ENCODE measurements at places on chromosomes 7 and 10. TPM values are rescaled to one million over a fixed set of nuclear protein-coding genes. Genes with fewer than 3 reads are reported as not detected.

DNA sequence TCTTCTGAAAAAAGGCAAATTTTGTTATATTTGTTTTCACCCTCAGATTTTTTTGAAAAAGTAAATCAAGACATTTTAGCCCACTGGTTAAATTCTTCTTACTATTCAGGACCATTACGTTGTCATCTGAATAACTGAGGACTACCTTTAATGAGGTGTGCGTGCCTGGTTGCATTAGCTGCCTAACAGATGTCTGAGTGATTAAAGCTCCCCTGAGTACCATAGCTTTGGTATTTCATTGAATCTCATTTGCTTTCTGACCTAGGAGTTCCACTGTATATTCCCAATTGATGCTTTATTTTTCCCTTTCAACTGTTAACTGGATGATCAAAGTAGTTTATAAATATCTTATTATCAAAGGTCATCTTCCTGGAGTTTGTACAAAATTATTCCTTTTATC is 410.0 kb upstream of the SEMA3D start:
- no peak for DNase-seq

DNA sequence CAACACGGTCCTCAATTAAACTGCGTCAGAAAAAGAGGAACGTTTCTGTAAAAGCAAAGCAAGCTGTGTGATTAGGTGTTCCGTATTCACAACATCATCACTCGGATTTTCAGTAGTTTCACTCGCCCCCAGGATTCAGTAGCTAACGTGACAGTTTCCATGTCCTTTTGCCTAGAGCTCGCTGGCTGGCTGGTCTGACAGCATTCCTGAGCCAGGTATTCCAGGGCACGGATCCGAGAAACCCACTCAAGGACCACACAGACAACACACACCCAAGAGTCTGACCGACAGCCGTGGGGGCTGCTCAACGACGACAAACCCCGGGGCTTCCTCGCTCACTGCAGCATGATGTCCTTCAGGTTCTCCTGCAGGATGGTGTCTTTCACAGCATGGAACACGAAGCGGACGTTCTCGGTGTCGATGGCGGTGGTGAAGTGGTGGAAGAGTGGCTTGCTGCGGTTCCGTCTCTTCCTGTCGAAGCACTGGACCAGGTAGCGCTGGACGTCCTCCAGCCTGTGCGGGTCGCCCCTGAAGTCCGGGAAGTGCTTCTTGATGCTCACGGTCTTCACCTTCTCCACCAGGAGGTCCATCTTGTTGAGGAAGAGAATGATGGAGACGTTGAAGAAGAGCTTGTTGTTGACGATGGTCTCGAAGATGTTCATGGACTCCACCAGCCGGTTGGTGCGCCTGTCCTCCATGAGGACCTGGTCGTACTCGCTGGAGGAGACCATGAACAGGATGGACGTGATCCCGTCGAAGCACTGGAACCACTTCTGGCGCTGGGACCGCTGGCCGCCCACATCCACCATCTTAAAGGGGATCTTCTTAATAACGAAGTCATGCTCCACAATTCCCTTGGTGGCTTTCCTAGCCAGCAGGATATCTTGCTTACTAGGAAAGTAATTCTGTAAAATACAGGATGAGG is 43.1 kb downstream of the AMZ1 start:
- peak; percentile 22 for DNase-seq

GRCh38 chr7:45068236-45069023 is 20.3 kb downstream of the NACAD start:
- no peak for DNase-seq

DNA sequence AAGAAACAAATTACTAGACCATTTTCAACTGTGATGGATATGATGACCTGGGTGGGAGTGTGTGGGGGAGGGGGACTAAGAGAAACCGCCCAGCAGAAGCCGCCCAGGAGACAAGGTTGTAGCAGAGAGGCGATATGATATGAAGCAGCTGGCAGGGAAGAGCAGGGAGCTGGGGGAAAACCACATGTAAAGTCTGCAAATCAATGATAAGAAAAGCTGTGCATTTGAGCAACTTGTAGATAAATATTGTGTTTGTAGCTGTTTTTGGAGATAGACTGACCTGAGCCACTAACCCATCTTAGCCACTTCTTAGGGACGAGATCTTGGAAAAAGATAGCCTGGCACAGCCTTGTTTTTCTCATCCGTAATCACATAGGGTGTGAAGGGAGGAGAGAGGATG is 252.6 kb downstream of the SEC23IP start:
- DNase-seq, result no peak

DNA sequence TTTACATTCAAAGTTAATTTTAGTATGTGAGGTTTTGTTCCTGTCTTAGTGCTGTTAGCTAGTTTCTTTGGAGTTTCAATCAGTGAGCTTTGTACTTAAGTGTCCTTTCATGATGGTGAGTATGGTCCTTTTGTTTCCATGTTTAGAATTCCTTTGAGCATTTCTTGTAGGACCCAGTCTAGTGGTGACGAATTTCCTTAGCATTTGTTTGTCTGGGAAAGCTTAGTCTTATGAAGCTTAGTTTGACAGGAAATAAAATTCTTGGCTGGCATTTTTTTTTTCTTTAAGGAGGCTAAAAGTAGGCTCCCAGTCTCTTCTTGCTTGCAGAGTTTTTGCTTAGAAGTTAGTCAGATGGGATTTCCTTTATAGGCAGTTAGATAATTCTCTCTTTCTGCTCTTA is 209.2 kb upstream of the SEMA3C start:
- DNase-seq, result no peak

IDI2 gene
- total RNA-seq, result 2.9 TPM

DNA sequence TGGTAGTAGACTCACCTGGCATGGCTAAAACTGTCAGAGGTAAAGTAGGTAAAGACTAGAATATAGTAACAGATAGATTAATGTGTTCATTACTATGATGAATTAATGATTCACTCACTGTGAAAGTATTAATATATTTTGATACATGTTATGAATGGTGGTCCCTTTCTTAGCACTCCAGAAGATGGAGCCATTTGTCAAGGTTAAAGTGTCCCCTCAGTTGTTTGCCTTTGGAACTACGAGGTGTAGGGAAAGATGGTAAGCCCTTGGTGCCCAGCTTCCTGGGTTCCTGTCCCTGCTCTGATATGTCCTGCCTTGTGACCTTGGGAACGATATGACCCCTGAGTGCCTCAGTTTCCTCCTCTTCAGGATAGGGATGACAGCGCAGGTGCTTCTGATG is 49.4 kb downstream of the HTRA1 start:
- no peak for DNase-seq

SLC39A12 gene
- not detected for total RNA-seq

VSTM4 gene
- total RNA-seq, result 0.58 TPM

DNA sequence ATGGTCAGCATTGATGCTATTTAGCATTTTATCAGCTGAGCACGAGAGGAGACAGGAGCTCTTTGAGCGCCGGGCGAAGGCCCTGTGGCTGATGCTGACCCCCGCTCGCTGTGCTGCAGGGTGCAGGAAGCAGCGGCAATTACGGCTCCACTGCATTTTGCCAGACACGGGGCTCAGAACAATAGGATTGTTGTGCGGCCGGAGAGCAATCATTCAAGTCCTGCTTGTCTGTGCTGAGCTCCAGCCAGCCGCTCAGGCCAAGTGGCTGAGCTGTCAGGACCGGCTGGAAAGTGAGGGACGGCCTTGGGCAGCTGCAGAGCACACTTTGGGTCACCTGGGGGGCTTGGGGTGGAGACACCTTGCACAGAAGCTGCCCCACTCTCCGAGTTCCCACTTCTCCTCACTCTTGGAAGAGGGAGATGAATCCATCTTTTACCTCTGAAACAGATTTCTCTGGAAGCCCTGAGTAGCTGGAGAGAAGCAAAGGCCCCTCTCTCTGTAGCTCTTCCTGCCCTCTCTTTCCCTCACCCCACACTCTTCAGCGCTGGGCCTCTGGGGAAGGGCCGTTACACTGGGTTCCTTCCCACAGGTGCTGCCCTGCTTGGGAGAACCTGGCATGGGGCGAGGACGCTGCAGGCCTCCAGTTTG is 17.3 kb upstream of the ADARB2 start:
- no peak for DNase-seq

GRCh38 chr10:59033622-59034021 is 142.8 kb upstream of the PHYHIPL start:
- peak; percentile 16 for DNase-seq

C10orf67 gene
- total RNA-seq, result not detected

PAPOLB gene
- not detected for total RNA-seq

ADRB1 gene
- total RNA-seq, result not detected

HOXA9 gene
- 68.1 TPM for total RNA-seq

GRCh38 chr10:74963549-74963948 is 137.1 kb downstream of the KAT6B start:
- no peak for DNase-seq

GRCh38 chr7:90777041-90777440 is 180.9 kb downstream of the CDK14 start:
- no peak for DNase-seq

DNA sequence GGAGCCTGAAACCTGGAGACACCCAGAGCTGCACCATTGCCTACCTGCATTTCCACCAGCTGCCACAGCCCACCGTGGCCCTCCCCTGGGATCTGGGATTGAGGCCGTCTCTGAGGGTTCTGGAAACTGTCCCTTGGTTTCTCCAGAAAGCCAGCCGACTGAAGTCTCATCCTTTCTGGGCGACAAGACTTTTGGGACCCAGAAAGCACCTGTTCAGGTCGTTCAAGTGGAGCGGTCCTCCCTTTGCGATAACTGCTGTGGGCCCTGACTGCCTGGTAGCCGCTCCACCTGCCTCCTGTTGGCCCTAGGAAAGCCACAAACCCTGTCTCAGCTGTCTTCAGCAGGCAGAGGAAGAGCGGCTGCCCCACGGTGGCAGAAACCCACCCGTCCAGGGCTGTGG is 346.0 kb upstream of the MKI67 start:
- DNase-seq, result no peak

DNA sequence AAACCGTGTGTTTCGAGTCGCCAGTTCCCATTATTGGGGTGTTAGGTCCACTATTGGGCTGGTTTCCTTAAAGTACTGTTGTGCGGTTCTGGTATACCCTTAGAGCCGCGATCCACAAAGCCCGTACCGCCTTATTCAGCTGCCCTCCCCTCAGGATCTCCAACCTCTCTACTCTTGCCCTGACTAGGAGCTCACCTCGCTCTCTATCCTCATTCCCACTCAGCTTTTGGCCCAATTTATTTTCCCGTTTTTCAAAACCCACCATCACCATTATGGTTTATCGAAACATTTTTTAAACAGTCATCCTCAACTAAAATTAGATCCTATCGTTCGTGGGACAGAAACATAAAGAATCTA is 461 bp upstream of the ETV1 start:
- DNase-seq, result no peak

IGFBP3 gene
- total RNA-seq, result 12.1 TPM

ZCCHC24 gene
- 40.6 TPM for total RNA-seq

DNA sequence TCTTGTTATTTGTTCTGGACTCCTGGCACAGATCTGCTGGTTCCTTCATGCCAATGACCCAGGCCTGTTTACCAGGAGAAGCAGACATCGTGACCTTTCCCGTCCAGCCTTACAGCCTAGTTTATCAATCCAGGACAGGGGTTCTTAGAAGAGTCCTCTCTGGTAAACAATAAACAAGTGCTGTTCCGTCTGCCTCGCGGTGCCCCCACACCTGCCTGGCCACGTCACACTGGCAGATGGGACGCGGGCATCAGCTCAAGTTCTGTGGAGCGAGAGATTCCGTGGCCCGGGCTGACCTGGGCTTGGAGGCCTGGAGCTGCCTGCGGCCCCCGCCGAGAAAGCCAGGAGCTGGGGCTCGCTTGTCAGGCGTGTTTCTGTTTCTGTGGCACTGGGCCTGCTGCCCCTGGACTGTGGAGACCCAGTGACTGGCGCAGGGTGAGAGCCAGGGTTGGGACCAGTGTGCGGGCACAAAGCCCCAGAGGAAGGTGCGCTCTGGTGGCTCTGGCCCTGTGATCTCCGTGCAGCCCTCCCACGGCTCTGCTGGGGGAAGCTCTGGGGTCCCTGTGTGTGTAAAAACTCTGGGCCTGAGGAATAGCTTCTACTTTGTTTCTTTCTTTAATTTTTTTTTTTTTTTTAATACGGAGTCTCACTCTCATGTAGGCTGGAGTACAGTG is 28.4 kb upstream of the PFKFB3 start:
- DNase-seq, result no peak

DNA sequence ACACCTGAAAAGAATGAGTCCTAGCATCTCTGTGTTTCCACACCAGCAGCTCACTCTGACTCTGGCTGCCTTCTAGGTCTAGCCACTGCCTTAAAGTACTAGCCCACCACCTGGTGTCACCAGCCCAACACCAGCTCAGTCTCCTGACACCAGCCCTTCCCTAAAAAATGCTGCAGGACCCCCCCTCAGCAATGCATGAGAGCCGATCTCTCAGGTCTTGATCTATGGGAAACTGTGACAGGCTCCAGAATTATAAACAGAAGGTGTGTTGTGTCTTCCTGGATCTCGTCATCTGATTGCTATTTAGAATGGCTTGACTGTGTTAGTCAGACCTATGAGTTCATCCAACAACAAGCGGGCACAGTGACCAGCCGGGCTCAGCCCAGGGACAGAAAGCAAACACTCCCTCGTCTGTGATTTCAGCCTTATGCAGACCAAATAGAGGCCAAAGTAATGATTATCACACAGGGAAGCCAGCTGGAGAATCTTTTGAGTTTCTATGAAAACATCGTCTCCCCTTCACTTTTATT is 66.6 kb downstream of the CUBN start:
- DNase-seq, result no peak

- no peak for DNase-seq
These were observed 114.5 kb upstream of the INHBA start for GRCh38 chr7:41817386-41817785.

DNA sequence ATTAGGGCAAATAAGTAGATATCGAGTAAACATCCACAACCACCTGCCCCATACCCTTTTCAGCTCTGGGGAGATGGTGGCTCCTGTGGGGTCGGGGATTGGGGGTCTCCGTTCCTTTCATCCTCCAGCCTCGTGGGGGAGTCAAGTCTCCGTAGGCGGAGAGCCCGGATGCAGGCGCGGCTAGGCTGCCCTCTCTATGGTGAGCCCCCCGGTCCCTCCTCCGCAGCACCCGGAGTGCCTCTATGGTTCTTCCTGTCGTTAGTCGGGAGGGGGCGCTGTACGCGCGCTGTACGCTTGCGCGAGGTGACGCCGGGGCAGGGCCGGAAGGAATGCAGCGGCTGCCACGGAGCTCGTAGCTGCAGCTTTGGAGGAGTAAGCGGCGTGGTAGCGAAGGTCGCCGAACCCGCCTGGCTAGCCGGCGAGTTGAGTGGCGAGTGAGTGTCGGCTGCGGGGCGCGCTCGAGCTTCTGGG is 14.8 kb upstream of the MMD2 start:
- DNase-seq, result peak; percentile 97

FAM25G gene
- not detected for total RNA-seq

DNA sequence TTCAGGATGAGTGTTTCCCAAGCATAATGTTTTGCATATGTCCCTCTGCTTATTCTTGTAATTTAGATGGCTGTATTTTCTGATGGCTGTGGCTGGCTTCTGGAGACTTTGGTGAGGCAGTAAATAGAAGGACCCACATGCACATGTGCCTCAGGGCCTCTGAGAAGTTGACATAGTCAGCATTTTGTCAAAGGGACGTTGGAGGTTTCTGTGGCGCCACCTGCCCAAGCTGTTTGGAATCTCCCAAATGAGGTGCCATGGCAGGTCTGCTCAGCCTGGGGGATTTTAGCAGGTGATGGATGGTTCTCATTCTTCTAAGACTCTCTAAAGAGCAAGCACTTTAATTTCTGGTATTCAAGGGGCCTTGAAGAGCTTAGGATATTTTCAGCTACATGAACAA is 29.8 kb downstream of the C10orf120 start:
- DNase-seq, result no peak

TDRD1 gene
- 7.6 TPM for total RNA-seq

CLCN1 gene
- not detected for total RNA-seq

TMEM178B gene
- under 0.01 TPM for total RNA-seq

- DNase-seq, result no peak
These were observed 4.2 kb downstream of the CYP26A1 start for GRCh38 chr10:93077860-93078337.

GRCh38 chr7:40882071-40882658 is 747.4 kb downstream of the SUGCT start:
- no peak for DNase-seq

KCNIP2 gene
- total RNA-seq, result not detected

PHKG1 gene
- 11.1 TPM for total RNA-seq

All from stomach (tissue), 19 donors.